ENCODE measurements at places on chromosomes 2 and 18.

- no peak for DNase-seq
Observed at GRCh38 chr2:111155610-111156009, 34.9 kb downstream of the BCL2L11 start.

DNA sequence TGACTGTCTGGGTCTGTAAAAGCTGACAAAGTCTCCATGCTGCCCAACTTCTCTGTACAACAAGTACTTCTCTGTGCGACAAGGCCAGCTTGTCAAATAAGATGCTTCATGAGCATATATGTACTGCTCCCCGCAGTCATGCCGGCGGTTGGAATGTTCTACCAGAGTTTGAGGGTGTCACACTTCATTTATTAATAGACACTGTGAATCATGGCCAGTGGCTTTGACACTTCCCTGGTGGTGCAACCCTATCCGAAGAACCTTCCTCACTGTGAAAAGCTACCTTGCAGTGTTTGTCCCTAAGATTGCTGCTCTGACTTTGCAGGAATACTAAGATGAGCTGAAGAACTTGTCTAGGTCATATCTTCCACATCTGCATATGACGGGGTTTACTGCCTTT is 120.9 kb upstream of the NRP2 start:
- no peak for DNase-seq

DNA sequence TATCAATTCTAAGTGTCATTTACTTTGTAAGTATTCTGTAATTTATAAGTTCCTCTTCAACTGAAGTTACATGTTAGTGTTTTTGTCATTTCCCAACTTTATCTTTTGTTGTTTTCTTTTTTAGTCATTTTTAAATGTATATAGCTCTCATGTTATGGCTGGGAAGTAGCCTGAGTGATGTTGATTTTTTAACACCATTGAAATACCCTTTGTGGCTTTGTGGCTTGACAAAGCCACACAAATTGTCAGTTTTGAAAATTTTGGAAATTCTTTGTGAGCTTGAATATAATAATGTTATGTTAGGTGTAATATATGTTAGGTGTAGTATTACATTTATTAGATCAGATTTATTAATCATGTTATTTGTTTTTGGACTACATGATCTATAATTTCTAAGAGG is 16.7 kb downstream of the DNAJC10 start:
- no peak for DNase-seq

DNA sequence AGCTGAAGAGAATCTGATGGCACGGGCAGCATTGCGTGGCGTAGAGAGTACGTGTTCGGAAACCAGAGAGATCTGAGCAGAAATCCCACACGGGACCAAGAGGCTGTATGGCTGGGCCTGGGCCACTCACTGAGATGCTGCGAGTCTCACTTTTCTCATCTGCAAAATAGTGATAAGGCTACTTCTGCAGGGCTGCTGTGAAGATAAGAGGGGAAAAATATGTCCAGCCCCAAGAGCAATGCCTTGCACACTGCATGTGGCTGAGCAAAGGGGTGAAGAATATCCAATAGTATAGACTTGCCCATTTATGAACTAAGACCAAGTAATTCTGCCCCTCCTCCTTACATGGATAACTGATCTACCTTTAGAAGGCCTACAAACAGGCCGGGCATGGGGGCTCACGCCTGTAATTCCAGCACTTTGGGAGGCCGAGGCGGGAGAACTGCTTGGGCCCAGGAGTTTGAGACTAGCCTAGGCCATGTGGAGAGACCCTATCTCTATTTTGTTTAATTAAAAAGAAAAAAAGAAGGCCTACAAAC is 3.1 kb downstream of the FECH start:
- no peak for DNase-seq

GRCh38 chr2:102619414-102620319 is at the start of gene SLC9A2:
SLC9A2 (plus strand) TSS chr2:102619553; CDS start chr2:102619849, 296 bp downstream.
- no peak for DNase-seq

DNA sequence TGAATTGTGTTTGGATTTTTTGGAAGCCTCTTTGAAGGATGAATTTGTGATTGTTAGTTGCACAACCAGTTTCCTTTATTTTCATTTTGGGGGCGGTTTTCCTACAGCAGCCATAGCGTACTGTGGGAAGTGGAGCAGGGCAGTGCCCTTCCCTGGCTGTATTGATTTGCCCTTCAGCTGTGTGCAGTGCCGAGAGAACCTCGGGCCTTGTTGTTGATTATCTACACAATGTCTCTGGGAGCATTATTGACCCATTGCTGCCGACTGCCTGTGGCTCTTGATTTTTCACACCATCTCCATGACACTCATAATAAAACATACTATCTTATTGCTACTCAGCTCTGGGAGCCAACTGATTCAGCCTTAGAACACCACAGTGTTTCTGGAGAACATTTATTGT is 162.2 kb upstream of the BOD1L2 start:
- DNase-seq, result no peak

GRCh38 chr2:44615950-44616518 is 254.3 kb downstream of the CAMKMT start:
- no peak for DNase-seq

- DNase-seq, result no peak
Observed at GRCh38 chr2:47907039-47907781, 912 bp upstream of the FBXO11 start.

Data from ascending aorta (tissue), 2 donors.